ENCODE measurements at places on chromosomes 11 and 22.

DNA sequence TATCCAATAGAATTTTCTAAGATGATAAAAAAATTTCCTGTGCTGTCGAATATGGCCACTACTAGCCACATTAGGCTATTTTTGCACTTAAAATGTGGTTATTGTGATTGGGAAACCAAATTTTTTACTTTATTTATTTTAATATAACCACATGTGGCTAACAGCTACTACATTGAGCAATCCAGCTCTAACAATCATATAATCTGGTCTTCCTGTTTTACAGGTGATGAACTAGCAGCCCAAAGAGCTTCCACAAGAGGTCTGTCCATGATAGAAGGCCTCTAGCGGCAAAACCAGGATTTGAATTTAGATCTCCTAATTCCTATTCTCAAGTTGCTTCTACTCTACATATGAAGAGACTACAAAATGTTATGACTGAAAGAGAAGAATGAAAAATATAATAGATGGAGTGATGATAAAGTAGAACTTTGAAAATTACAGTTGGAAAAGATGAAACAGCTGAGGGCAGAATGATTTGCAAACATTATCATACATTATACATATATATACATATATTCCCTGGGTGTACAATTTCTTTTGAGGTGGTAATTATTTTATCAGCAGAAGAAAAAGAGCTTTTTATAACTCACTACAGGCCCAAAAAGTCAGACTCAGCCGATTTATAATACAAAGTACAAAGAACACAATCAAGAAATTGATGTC, 363.5 kb upstream of the PITPNB start:
- DNase-seq: no peak

- no peak for DNase-seq
These were observed 75.7 kb downstream of the CCDC83 start for GRCh38 chr11:85930879-85931366.

DNA sequence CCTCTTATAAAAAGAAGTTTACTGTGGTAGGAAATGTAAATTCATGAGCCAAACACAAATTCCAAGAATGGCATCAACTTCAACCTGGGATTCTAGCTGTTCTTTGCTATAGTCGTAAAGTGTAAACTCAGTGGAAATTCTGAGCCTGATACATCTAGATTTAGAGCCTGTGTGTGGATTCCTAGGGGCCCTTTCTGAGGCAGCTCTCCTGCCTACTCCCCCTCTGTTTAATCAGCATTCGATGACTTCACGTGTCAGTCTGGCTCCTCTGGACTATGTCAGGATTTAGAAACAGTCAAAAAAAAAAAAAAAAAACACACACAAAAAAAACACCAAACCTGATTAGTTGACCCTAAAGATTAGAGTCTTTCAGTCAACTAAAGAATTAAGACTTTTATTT, 93.1 kb upstream of the SC5D start:
- no peak for DNase-seq

DNA sequence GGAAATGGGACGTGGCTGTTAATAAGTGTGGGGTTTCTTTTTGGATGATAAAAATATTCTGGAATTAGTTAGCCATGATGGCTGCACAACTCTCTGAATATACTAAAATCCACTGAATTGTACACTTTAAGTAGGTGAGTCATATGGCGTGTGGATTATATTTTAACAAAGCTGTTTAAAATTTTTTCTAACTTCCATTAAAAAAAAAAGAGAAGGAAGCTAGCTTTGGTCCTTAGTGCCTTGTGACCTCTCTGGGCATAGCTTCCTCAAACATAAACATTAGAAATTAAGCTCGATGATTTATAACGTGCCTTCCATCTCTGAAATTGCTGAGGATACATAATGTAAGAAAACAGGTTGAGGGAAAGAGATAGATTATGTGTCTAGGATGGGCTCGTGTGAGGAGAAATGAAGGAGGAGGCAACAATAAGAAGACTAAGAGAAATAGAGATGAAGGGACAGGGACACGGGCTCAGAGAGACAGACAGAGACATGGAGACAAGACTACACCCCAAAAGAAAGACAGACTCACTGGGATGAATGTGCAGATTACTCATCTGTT, 20.0 kb downstream of the IRAG1 start:
- no peak for DNase-seq

DNA sequence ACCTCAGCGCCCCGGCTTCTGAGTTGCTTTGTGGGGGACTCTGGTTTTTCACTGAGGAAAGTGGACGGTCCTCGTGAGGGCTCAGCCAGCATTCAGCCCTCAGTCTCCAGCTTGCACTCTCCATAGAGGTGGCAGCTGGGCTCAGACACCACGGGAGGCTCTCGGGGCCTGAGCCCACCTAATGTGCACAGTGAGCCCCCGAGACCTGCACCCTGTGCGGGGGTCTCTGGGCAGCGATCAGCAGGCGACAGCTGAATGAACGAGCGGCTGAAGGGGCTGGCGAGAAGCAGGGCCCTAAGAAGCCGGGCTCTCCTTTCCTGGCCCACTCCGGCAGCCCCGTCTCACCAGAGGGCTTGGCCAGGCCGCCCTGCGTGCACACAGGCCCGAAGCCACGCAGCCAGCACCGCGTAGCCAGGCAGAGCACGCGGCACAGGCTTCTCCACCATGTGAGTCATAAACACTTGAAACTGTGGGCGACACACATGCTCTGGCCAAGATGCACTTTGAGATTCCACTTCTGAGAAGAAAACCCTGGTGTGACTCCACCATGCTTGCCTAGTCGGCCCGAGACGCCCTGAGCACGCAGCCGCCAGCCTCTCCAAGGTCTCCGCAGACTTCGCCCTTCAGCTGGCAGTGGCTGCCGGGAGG, 28.0 kb downstream of the TOLLIP start:
- DNase-seq: no peak

DNA sequence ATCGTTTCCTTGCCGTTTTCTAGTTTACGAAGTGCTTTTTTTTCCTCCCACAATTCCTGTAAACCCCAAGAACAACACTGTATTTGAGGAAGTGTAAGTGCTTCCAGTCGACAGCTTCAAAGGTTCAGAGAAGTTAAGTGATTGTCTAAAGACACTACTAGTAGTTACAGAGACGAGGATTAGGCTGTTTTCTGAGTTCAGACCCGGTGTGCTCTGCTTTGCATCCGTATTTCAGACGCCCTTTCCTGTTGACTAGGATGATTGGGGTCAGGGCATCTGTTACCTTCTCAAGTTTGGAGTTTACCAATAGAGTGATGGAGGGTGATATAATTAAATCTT, 430 bp downstream of the CLP1 start:
- no peak for DNase-seq

DNA sequence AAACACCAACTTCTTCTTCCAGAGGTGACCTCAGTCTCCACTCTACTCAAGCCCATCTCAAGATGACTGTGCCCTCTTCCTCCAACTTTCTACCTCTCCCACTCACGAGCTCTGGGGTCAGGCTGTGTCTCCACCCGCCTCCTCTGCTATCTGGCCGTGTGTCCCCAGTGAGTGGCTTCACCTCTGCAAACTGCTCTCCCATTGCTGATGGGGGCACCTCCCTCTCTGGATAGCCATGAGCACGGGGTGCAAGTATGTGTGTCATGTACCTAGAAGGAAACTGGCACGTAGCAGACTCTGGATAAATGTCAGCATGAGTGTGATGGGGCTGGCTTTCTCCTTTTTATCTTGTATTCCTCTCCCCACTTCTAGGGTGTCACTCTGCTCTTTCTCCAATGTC, 18.3 kb upstream of the RAC2 start:
- no peak for DNase-seq

DNA sequence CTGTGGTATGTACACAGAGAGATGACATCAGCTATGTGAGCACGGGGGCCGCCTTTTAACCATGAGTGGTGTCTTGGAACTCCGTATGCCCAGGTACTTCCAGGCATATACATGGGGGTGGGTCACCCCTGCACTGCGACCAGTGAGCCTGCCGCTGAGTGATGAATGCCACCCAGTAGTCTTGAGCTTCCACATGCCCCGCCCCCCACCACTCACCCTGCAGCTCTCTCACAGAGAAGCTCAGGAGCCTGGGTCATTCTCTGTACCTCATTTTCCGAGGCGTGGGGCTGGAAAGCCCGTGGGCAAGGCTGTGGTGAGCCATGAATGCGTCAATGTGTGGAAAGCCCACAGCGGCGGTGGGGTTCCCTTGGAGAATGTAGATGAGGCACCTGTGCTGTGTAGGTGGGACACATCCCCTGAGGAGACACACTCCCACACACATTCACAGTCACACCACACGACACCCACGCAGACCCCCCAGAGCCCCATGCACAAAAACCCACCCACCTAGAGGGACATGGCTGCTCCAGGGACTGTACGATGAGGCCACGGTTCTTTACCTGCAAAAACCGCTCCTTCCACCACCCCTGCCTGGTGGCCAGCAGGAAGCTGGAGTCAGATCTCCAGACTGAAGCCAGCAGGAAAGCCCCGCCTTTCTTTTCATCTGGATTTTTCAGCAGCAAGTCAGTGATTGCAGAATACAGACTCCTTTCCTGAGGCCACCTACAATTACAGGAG, 67.6 kb downstream of the PIWIL3 start:
- no peak for DNase-seq
